ENCODE measurements at places on chromosomes 7 and 10. TPM values are rescaled to one million over a fixed set of nuclear protein-coding genes. Genes with fewer than 3 reads are reported as not detected.

PRTFDC1 gene
- total RNA-seq: 18.5 TPM

OPN1SW gene
- total RNA-seq: not detected

NUTM2A gene
- total RNA-seq: 0.51 TPM

OPALIN gene
- total RNA-seq: not detected

CTNNA3 gene
- under 0.01 TPM for total RNA-seq

EPO gene
- not detected for total RNA-seq

PDLIM1 gene
- total RNA-seq: 24.3 TPM

HOXA1 gene
- total RNA-seq: 0.50 TPM

PLXDC2 gene
- 12.3 TPM for total RNA-seq

MYOZ1 gene
- 0.17 TPM for total RNA-seq

TRIM50 gene
- not detected for total RNA-seq

CCT6A gene
- total RNA-seq: 168 TPM

DNA sequence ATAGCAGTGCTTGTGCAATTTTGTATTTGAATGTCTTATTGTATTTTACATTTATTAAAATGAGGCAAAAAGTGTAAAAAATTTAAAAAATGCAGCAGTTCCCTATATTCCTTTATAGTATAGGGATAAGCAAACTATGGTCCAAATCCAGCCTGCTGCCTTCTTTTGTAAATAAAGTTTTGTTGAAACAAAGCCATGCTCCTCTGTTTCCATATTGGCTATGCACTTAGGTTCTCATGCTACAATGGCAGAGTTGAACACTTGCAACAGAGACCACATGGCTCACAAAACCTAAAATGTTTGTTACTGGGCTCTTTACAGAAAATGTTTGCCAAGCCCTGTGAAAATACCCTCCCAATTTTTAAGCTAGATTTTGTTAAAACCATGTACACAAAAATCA, 50.1 kb downstream of the ARHGAP12 start:
- no peak for DNase-seq

- no peak for DNase-seq
Observed at GRCh38 chr7:115132096-115132495, 210.2 kb downstream of the MDFIC start.

DNA sequence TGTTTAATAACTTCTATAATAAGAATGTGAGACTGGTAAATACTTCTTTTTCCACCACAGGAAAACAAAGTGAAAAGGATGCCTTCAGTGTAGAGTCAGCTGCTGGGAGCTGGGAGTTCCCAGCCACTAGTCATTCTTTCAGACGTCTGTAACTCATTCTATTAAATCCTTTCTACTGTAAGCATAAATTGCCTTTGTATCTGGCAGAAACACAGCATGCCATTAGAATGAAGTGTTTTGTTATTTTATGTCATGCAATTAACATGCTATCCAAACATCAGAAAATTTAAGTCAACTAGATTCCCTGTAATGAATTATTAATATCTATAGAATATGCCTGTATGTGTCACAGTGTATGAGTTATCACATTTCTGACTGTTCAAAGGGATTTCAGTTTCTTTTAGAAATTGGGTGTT, 14.3 kb downstream of the BPGM start:
- DNase-seq: peak; percentile 93

GRCh38 chr7:136585954-136586670, 282.3 kb upstream of the CHRM2 start:
- DNase-seq: no peak

DNA sequence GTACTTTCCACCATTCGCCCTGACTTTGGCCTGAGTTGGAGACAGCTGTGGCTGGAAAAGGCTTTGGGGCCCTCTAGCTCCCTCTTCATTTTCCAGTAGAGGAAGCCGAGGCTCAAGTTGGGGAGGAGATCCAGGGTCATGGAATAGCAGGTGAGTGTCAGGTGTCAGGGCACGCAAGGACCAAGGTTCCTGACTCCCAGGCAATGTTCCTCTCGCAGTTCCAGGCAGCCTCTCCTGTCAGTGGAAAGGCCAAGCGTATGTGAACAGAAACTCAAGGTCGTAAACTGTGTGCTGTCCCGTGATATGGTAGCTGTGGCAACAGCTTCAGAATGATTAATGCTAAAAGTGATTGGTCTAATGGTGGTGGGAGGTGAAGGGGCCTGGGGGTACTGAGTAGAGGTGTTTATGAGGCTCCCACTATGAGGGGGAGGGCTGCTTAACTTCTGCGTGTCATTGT, 13.2 kb downstream of the ADAMTS14 start:
- no peak for DNase-seq

DNA sequence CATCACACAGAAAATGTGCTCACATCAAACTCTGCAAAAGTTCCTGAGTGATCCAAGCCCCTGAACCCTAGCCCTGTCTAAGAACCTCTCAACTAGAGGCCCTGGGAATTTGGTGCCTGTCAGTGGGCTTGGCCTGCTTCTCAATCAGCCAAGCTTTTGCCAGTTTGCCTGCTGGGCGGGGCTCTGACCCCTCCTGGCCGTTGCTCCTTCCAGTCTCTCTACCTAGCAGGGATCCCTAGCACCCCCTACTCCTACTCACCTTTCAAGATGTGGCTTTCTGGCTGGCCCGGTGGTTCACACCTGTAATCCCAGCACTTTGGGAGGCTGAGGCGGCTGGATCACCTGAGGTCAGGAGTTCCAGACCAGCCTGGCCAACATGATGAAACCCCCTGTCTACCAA, 2.1 kb downstream of the KLRG2 start:
- DNase-seq: no peak

GRCh38 chr7:105581066-105581811, at the start of gene EFCAB10:
Gene EFCAB10, minus strand, starts transcription at chr7:105581493. Its CDS starts 30 bp downstream, at chr7:105581463.
- DNase-seq: peak; percentile 53

- no peak for DNase-seq
Observed at GRCh38 chr10:8332730-8333111, 278.2 kb downstream of the GATA3 start.

GRCh38 chr7:155353256-155353897, 55.7 kb downstream of the INSIG1 start:
- no peak for DNase-seq

GRCh38 chr7:124460555-124460954, 305.0 kb downstream of the GPR37 start:
- no peak for DNase-seq

GRCh38 chr7:87223666-87224065, 4.1 kb upstream of the TMEM243 start:
- no peak for DNase-seq

GRCh38 chr10:124630551-124630950, 113.6 kb downstream of the FAM53B start:
- DNase-seq: no peak
